H1 (cell line): ENCODE measurements at places on chromosomes 3 and 15.
A peak's percentile ranks its signal among the peaks of the same experiment; 100 is the strongest.

- H3K4me1 ChIP-seq = peaks cover 8% of the 10 kb centered on the region
- H3K4me3 ChIP-seq = no peak overlapping the region
- H3K27me3 ChIP-seq = peaks cover 30% of the 10 kb centered on the region
- no peak overlapping the region for H3K27ac ChIP-seq
Observed at GRCh38 chr3:170417090-170417489, 1.6 kb upstream of the CLDN11 start.

GRCh38 chr15:50137330-50137761, 18.3 kb upstream of the ATP8B4 start:
- no peaks in the 10 kb centered on the region for H3K36me3 ChIP-seq
- no peak for DNase-seq
- H3K27ac ChIP-seq = no peak overlapping the region
- peaks cover 3% of the 10 kb centered on the region; the same call in 1 of the 2 replicates for H3K4me1 ChIP-seq

DNA sequence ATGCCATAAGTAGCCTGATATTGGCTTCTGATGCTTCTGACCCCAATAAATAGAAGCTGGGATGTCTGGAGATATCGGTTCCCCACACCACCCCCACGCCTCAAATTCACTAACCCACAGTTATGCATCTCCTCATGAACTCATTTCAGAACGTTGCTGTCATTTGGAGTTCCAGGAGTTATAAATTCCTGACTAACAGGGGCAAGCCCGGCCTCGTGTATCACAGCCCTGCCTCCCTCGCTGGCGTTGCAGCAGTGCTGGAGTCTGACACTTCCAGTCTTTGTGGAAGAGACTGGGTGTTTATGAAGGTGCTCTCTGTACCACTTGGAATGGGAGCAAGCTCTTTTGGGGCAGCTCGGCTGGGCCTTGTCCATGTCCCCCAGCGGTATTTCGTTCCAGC, 101.0 kb downstream of the ANP32A start:
- no peak overlapping the region for H3K27ac ChIP-seq
- no peaks in the 10 kb centered on the region for H3K4me1 ChIP-seq
- no peaks in the 10 kb centered on the region for H3K36me3 ChIP-seq

DNA sequence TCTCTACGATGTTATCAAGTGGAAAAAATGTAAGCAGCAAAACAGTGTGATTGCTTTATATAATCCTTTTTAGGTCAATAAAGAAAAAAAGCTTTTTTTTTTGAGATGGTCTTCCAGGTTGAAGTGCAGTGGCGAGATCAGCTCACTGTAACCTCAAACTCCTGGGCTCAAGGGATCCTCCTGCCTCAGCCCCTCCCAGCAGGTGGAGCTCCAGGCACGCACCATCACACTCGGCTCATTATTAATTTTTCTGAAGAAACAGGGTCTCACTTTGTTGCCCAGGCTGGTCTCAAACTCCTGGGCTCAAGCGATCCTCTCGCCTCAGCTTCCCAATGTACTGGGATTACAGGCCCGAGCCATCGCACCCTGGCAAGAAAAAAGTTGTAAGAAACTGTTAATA, 17.3 kb downstream of the RNF168 start:
- no peak overlapping the region for H3K4me3 ChIP-seq
- DNase-seq = no peak
- no peaks in the 10 kb centered on the region for H3K27me3 ChIP-seq
- no peaks in the 10 kb centered on the region for H3K4me1 ChIP-seq
- H3K27ac ChIP-seq = no peak overlapping the region

DNA sequence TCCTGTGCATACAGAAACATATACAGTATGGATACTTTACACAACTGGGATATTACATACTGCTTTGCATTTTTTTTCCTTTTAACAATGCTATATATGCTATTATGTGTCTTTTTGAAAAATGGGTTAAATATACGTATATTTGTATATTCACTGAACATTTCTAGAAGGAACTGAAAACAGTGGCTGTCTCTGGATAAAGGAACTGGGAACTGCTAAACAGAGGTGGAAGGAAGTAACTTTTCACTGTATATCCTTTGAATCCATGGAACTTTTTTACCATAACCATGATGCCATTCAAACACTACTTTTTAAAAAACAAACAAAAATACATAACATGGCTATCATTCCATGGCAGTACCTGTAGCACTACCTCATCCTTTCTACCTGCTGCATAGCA, 1.8 kb downstream of the MTFMT start:
- H3K27ac ChIP-seq = no peak overlapping the region
- DNase-seq = no peak
- no peak overlapping the region for H3K4me3 ChIP-seq
- H3K27me3 ChIP-seq = no peaks in the 10 kb centered on the region

DNA sequence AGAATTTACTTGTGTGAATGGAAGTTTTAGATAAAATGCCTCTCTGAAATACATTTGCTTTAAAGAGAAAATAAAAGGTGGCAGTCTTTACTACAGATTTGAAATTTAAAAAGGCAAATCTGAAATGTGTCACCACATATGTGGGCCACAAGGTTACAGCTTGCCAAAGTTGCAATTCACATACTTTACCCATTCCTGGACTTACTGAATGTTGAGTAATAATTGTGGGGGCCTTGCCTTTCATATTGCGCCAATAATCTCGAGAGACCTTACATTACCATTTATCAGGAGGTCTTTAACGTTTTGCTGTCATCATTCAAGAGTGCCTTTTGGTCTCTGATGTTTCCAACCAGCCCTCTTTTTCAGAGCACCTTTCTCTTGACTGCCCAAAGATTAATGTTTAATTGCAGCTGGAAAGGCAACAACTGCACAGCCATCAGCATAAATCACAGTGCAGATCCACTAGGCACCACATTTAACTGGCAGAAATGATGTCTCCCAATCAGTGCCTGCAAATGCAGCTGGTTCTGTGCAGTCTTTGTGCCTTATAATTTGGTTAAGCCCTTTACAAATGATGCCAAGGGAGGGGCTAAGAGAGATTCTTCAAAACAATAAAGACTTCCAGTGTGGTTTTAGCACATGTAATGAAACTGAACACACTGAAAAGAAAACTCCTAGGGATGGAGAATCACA, 206.8 kb downstream of the MAGI1 start:
- no peak overlapping the region for H3K27ac ChIP-seq
- H3K4me3 ChIP-seq = no peak overlapping the region
- H3K27me3 ChIP-seq = no peaks in the 10 kb centered on the region
- DNase-seq = no peak
- peaks cover 2% of the 10 kb centered on the region for H3K4me1 ChIP-seq
- no peaks in the 10 kb centered on the region for H3K36me3 ChIP-seq

DNA sequence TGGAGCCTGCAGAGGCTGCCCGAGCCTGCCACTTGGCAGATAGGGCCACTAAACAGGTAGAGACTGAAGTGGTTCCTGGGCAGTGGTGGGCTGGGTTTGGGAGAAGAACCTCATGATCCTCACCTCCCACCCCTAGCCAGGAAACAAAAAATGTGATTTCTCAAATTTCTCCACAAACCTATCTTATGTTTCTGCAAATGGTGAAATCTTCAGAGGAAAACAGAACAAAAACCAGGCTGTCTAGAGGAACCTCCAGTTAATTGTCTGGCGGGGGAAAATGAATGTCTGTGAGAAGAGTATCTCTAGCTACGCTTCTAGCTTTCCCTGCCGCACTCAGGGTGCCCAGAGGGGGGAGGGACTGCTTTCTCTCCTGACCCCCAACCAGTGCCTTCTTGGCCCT, 55.9 kb downstream of the TRA2B start:
- H3K27me3 ChIP-seq = no peaks in the 10 kb centered on the region
- no peak overlapping the region for H3K27ac ChIP-seq
- no peak overlapping the region for H3K4me3 ChIP-seq
- no peaks in the 10 kb centered on the region for H3K36me3 ChIP-seq
- H3K4me1 ChIP-seq = no peaks in the 10 kb centered on the region

DNA sequence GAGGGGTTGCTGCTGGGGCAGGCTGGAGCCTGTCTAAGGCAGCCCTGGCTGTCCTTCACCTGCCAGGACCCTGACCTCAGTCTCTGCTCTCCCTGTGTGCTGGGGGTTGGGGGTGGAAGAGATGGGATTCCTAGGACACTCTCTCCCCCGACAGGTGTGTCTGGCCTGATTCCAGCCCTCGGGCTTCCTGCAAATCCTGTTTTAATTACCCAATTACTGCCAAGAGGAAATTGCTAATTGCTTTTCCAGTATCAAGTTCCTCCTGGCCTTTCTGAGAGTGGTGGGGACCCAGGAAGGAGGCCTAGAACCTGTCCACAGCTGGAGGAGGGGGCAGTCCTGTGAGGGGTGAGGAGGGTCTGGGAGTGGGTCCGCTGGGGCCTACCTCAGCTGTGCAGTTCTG, 15.8 kb downstream of the PLXNA1 start:
- H3K27ac ChIP-seq = no peak overlapping the region
- no peaks in the 10 kb centered on the region for H3K27me3 ChIP-seq
- H3K36me3 ChIP-seq = no peaks in the 10 kb centered on the region
- DNase-seq = no peak

DNA sequence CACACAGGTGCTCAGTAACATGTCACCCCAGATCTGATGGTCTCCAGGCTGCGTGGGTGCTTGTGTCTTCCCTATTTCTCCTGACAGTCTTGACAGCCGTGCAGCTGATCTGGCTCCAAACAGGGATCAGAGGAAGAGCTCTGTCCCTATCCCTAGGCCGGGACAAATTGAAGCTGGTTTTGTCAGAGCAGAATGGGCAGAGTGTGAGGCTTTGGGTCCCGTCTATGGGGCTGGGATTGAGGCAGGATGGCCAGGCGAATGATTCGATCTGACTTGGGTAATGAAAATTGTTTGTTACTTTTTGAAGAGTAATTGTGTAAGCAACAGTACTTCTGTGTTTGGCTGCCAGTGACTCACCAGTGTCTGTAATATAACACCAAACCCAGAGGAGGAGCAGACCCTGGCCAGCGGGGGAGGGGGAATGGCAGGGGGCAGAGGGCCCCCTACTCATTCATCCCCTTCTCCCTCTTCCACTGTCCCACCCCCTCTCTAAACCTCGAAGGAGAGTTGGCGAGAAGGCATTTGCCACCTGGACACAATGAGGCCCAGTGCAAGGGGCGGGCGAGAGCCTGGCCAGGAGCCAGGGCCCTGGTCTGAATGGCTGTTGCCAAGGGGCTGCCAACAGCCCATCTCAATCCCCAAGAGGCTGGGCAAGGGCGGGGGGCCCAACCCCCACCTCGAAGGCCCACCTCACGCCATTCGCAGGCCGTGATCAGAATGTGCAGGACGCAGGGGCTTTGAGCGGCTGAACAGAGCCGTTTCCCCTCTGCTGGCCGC, 4.9 kb upstream of the MAGEF1 start:
- H3K27me3 ChIP-seq = no peaks in the 10 kb centered on the region
- DNase-seq = no peak
- peaks cover 17% of the 10 kb centered on the region for H3K4me1 ChIP-seq
- no peaks in the 10 kb centered on the region for H3K36me3 ChIP-seq

DNA sequence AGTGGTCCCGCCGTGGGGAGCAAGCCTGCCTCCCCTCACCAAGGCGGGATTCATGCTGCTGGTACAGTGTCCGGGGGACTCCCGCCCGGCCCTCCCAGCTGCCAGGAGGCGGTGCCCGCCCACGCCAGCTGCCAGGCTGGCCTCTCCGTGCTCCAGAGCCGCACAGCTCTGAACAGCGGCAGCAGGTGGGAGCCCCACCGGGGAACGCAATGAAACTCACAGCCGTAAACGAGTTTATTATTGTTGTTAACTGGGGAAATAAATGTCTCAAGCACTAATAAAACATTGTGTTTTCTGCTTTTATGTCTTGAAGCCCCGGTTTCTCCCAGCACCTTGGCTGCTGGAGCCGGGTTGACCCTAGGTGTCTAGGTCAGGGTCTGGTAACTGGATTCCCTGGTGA, 317.7 kb upstream of the TLE3 start:
- H3K36me3 ChIP-seq = no peaks in the 10 kb centered on the region
- DNase-seq = no peak
- H3K27me3 ChIP-seq = no peaks in the 10 kb centered on the region
- H3K4me1 ChIP-seq = no peaks in the 10 kb centered on the region
- no peak overlapping the region for H3K4me3 ChIP-seq

GRCh38 chr3:66466606-66467270, 34.1 kb downstream of the LRIG1 start:
- no peak overlapping the region for H3K27ac ChIP-seq
- peaks cover 5% of the 10 kb centered on the region; the same call in 1 of the 2 replicates for H3K36me3 ChIP-seq

DNA sequence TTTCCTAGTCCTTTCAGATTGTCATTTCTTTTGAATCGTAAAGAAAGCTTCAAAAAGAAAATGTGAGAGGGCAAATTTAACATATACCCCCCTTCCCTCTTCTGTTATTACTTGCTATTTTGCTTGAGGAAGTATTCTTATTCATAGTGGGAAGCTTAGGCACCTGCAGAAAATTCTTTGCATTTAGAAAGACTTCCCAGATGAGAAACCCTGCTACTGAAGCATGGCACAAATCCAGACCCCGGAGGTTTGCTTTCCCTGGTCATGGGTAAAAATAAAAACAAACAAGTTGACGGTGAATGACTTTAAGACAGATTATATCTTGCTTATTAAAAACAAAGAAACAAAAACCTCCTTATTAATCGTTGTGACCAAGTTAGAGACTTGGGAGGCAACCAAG, 93.9 kb downstream of the IL5RA start:
- no peak overlapping the region for H3K27ac ChIP-seq
- H3K4me3 ChIP-seq = no peak overlapping the region
- H3K27me3 ChIP-seq = no peaks in the 10 kb centered on the region

DNA sequence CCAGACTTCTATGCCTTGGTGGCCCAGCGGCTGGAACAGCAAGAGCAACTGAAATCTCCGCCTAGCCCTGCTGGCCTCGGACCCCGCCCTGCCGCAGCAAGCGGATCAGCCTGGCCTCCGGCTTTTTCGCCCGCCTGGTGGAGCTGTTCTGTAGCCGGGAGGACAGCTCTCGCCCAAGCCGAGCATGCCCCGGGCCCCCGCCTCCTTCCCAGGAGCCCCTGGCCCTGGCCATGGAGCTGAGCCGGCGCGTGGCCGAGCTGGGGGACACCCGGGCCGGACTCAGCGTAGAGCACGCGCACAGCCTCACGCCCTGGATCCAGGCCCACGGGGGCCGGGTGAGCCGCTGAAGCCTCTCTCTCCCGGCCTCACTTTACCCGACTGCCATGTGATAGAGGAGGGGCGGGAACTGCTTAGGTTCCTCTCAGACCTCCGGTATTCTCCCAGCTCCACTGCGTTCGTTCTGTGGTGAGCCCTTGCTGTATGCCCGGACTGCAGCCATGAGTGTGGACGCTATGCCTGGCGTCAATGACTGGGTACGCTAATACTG, 24.1 kb upstream of the MRPL3 start:
- H3K4me1 ChIP-seq = no peaks in the 10 kb centered on the region
- DNase-seq = peak; percentile 84
- H3K36me3 ChIP-seq = no peaks in the 10 kb centered on the region

- peak; percentile 73 for DNase-seq
- no peaks in the 10 kb centered on the region for H3K36me3 ChIP-seq
- H3K4me1 ChIP-seq = peaks cover 4% of the 10 kb centered on the region; the same call in 1 of the 2 replicates
- no peak overlapping the region for H3K27ac ChIP-seq
Observed at GRCh38 chr15:83283138-83283812, 1.2 kb downstream of the BNC1 start.

GRCh38 chr15:49168016-49168415, 2.0 kb upstream of the GALK2 start:
- no peaks in the 10 kb centered on the region for H3K36me3 ChIP-seq
- H3K27ac ChIP-seq = no peak overlapping the region
- no peak overlapping the region for H3K4me3 ChIP-seq
- no peak for DNase-seq
- H3K27me3 ChIP-seq = no peaks in the 10 kb centered on the region; the same call in 1 of the 2 replicates

- H3K36me3 ChIP-seq = no peaks in the 10 kb centered on the region
- H3K27ac ChIP-seq = no peak overlapping the region
- no peaks in the 10 kb centered on the region; the same call in 1 of the 2 replicates for H3K4me1 ChIP-seq
- no peak for DNase-seq
- H3K4me3 ChIP-seq = no peak overlapping the region
Observed at GRCh38 chr3:179964890-179965289, 71.8 kb downstream of the PEX5L start.
